ENCODE measurements at places on chromosomes 6 and 20.

- no peak for DNase-seq
These were observed 15.7 kb upstream of the BHLHE23 start for GRCh38 chr20:63022501-63022900.

- DNase-seq: peak; percentile 20
These were observed 159.2 kb downstream of the UBE3D start for GRCh38 chr6:82906489-82906888.

GRCh38 chr20:51622004-51622874, 79.7 kb upstream of the NFATC2 start:
- DNase-seq: no peak

DNA sequence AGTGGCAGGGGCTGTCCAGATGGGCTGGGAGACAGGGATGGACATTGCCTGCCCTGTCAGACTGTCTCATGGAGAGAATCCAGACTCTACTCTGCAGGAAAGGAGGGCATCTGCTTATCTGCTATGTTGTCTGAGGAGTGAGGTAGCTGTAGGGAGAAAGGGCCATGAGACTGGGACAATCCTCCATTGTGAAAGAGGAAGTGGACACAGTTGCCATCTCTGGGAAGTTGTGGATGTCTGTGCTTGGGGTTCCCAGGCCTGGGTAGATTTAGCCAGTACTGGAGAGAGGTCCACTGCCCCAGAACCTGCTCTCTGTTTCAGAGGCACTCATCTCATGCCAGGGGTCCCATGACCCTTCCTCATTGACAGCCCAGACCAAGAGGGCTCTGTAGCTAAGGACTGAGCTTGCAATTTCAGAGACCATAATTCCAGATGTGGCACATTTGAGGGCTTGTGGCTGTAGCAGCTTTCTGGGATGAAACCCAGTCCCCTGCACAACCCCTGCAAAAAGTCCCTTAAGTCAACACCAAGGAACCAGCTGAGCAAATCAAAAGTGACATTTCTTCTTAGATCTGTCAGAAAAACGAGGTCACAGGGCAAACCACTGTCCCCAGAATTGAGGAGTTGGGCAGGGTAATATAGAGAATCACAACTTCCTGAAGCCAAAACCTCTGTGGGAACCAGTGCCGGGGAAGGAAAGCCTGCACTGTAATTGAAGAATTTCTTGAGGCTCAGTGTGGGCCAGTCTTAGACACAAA, 4.1 kb upstream of the SIRPG start:
- no peak for DNase-seq

- DNase-seq: no peak
These were observed 20.7 kb upstream of the ZNF76 start for GRCh38 chr6:35238843-35239289.

GRCh38 chr20:10433014-10433622, 904 bp downstream of the MKKS start:
- no peak for DNase-seq

- DNase-seq: no peak
These were observed 167.6 kb upstream of the PROKR2 start for GRCh38 chr20:5484346-5484745.

DNA sequence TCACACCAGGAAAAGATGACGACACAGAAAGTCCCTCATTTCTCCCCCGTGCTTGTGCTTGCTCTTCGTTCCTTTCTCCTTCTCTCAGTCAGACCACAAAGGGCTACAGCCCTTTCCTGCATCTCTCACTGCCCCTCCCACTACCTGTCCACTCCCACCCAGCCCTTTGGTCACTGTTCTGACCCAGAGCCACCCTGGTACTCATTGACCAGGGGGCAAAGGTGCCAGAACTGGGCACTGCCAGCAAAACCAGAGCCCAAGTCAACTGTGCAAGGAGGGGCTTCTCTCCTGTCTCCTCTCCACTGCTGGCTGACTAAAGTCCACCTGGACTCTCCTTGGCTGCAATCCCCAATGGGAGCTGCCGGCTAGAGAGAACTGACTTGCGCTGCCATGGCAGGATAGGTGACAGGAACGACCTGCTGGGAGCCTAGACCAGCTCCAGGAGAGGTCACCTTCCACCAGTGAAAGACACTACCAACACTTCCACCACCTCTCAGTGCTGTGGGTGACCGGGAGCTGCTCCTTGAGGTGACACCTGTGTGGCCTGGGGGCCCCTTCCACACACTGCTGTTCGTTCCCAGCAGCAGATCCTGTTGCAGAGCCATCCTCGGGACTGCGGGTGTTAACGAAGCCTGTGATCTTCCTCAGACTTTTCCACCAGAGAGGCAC, 32.8 kb downstream of the KCNK17 start:
- DNase-seq: no peak

GRCh38 chr6:145327586-145327985, 407.7 kb downstream of the EPM2A start:
- no peak for DNase-seq

Data from AG04450 (cell line).